Neural cell (in vitro differentiated cells): ENCODE measurements at places on chromosomes 4 and X. TPM values are rescaled to one million over a fixed set of nuclear protein-coding genes. Genes with fewer than 3 reads are reported as not detected.

The S100G gene
- not detected in 2 replicates for polyA plus RNA-seq

The CFAP299 gene
- 0.90 TPM in 1 of 2 replicates, not detected in the other for polyA plus RNA-seq

The CRMP1 gene
- polyA plus RNA-seq = 642 and 752 TPM in 2 replicates

The PPEF1 gene
- polyA plus RNA-seq = 1.5 and 1.6 TPM in 2 replicates
